Naive thymus-derived CD4-positive, alpha-beta T cell (primary cell): ENCODE measurements at places on chromosomes 12 and 14. TPM values are rescaled to one million over a fixed set of nuclear protein-coding genes. Genes with fewer than 3 reads are reported as not detected.

The A2ML1 gene
- total RNA-seq, result not detected in 2 replicates

The KRT2 gene
- 0.31 TPM in 1 of 2 replicates, not detected in the other for total RNA-seq

The ESR2 gene
- 0.12 TPM for total RNA-seq

The STAB2 gene
- not detected for total RNA-seq

The HVCN1 gene
- total RNA-seq, result 14.2 and 14.4 TPM in 2 replicates

The TEP1 gene
- 54.0 TPM for total RNA-seq

The HOTAIR gene
- not detected for total RNA-seq

The RPS6KL1 gene
- total RNA-seq, result 5.7 TPM

The MYO1A gene
- 2.3 TPM for total RNA-seq

The ERH gene
- 105 TPM for total RNA-seq

The ITGA7 gene
- 3.0 TPM for total RNA-seq

The RNASE7 gene
- total RNA-seq, result not detected

The RBMS2 gene
- total RNA-seq, result 5.5 and 6.0 TPM in 2 replicates

The DDX54 gene
- 70.2 and 76.7 TPM in 2 replicates for total RNA-seq

The TAS2R9 gene
- 0.20 TPM in 1 of 2 replicates, not detected in the other for total RNA-seq

The RDH16 gene
- 2.0 TPM for total RNA-seq

The DLGAP5 gene
- total RNA-seq, result not detected

The GSG1 gene
- total RNA-seq, result not detected

The OGFOD2 gene
- total RNA-seq, result 49.1 TPM

The TSPAN8 gene
- total RNA-seq, result not detected

The PRH2 gene
- 0.51 TPM in 1 of 2 replicates, not detected in the other for total RNA-seq

The PTHLH gene
- total RNA-seq, result not detected

The LTBP2 gene
- 0.27 TPM for total RNA-seq

The HOXC9 gene
- not detected for total RNA-seq

The SPRYD3 gene
- total RNA-seq, result 33.9 TPM

The TPH2 gene
- not detected in 2 replicates for total RNA-seq

The KRT7 gene
- total RNA-seq, result 30.6 and 36.1 TPM in 2 replicates

The AMDHD1 gene
- total RNA-seq, result 0.71 and 0.77 TPM in 2 replicates

The TDRD9 gene
- total RNA-seq, result 6.4 TPM

The ETFBKMT gene
- 2.0 TPM for total RNA-seq

The MYF6 gene
- not detected for total RNA-seq

The WDR89 gene
- 24.0 and 25.8 TPM in 2 replicates for total RNA-seq

The CYP46A1 gene
- not detected in 2 replicates for total RNA-seq

The TBX3 gene
- not detected in 2 replicates for total RNA-seq

The CIDEB gene
- total RNA-seq, result 22.7 TPM
